Immature natural killer cell (primary cell): ENCODE measurements at places on chromosomes 5 and 9.

- no peak for DNase-seq
These were observed 201.7 kb upstream of the TARS1 start for GRCh38 chr5:33238826-33239695.

GRCh38 chr9:20568400-20568799, 53.9 kb downstream of the MLLT3 start:
- DNase-seq = no peak

GRCh38 chr9:72486594-72486955, 34.8 kb upstream of the TMC1 start:
- no peak for DNase-seq

GRCh38 chr5:139390639-139391569, 1.2 kb upstream of the MZB1 start:
- DNase-seq = no peak

- no peak for DNase-seq
These were observed 1967.0 kb upstream of the CDH9 start for GRCh38 chr5:29005386-29005785.

GRCh38 chr5:157303667-157304327, 37.9 kb downstream of the CYFIP2 start:
- no peak for DNase-seq

GRCh38 chr9:93315118-93315517, 131.2 kb downstream of the WNK2 start:
- peak; percentile 61 for DNase-seq

- no peak for DNase-seq
These were observed 331.2 kb upstream of the DAB2 start for GRCh38 chr5:39755986-39756385.

- no peak for DNase-seq
These were observed 256.5 kb upstream of the PPP1R2B start for GRCh38 chr5:156593546-156593945.

DNA sequence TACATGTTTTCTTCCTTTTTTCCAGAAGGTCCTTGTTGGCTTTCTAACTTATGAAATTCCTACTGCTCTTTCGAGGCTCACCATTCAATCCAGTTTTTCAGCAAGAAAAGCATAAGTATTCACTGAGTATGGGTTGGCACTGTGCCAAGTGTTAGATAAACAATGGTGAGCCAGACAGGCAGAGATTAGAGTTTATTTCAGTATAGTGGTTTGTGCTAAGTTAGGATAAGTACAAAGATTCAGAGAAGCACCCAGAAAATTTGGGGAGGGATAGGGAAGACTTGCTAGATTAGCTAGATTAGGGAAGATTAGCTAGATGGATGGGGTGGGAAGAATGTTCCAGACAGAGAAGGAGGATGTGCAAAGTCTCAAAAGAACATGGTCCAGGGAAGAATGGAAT, 122.9 kb downstream of the OXCT1 start:
- DNase-seq = no peak

DNA sequence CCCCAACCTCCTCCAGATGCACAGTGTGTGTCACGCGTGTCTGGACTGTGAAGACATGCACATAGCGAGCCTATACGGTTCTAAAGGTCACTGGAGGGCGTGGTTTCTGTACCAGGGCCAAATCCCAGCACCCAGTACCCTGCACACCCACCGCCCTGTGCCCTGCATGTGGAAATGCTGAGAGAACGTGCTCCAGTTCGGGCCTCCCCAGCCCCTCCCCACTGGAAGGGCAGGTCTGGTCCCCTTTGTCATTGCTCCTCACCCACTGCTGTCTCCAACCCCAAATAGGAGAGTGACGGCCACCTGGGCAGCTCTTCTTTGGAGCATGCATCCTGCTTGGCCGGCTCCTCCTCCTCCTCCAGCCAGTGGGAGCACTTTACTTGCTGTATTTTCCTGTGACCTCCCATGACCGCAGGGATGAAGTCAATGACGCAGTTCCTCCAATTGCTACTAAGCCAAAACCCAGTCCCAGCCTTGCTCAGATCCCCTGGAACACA, 116.7 kb downstream of the WNK2 start:
- DNase-seq = no peak

DNA sequence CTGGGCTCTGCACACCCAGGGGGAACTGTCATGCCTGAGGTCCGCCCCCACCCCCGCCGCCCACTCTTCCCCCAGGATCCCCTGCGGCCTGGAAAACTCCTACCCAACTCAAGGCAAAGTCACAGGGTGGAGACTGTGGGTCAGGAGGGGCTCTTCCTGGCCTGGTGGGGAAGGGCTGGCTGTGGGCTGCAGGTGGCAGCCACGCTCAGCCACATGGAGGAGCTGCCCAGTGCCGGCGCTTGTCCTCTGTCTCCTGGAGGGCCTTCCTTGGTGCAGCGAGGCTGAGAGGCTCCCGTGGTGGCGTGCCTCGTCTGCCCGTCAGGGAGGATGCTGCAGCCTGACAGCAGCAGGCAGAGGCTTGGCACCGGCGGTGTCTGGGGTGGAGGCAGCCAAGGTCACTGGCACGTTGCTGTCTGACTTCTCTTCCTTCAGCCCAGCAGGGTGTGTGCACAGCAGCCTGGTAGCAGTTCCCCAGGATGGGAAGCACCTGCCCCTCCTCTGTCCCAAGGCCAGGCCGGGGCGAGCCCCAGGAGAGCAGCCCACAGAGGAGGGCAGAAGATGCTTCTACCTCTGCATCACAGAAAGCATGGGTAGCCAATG, 78.1 kb downstream of the ADAMTS2 start:
- no peak for DNase-seq

GRCh38 chr5:131382407-131383395, 118.8 kb downstream of the CDC42SE2 start:
- DNase-seq = peak; percentile 72

DNA sequence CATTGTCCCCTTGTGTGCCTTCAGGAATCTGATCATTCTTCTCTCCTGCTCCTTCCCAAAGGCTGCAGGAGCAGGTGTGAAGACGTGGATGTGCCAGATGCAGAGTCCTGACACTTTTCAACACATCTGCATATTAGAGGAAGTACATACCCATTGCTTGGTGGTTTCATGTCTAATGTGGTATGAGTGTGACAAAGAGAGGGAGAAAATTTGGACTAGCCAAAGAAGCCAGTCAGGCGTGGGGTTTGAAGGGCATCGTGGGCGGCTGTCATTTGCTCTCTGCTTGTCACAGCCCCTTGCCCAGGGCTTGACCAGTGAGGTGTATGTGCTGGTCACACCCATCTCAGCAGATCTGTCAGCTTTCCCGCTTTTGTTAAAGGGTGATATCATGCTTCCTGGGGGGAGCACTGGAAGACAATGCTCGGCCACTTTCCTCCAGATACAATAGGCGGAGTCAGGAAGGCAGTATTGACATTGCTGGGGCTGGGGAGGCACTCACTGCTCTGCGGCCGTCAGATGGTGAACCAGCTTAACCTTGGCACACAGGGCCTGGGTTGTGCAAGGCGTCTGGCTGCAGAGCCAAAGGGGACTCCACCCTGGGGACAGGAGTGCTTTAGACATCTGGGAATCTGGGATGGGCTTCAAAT, 8.6 kb downstream of the TEK start:
- no peak for DNase-seq

- DNase-seq = no peak
These were observed 349.2 kb upstream of the MEF2C start for GRCh38 chr5:89232139-89232603.

GRCh38 chr5:113598926-113599325, 85.4 kb downstream of the YTHDC2 start:
- DNase-seq = no peak

DNA sequence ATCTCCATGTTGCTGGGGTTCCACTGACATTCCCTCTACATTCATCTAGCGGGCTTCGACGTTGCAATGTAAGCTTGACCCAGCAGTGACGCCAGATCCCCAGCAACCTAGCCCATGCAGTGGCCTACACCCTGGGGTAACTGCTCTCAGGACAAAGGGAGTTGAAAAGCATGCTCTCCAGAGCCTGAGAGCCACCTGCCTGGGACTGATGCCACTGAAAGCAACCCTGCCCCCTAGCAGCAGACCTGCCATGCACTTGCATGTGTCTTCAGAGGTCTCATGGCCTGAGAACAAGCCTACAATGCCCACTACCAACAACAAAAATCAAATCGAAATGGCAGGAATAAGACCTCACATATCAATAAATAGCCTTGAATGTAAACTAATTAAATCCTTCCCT, 330.3 kb downstream of the TRIM36 start:
- DNase-seq = no peak

DNA sequence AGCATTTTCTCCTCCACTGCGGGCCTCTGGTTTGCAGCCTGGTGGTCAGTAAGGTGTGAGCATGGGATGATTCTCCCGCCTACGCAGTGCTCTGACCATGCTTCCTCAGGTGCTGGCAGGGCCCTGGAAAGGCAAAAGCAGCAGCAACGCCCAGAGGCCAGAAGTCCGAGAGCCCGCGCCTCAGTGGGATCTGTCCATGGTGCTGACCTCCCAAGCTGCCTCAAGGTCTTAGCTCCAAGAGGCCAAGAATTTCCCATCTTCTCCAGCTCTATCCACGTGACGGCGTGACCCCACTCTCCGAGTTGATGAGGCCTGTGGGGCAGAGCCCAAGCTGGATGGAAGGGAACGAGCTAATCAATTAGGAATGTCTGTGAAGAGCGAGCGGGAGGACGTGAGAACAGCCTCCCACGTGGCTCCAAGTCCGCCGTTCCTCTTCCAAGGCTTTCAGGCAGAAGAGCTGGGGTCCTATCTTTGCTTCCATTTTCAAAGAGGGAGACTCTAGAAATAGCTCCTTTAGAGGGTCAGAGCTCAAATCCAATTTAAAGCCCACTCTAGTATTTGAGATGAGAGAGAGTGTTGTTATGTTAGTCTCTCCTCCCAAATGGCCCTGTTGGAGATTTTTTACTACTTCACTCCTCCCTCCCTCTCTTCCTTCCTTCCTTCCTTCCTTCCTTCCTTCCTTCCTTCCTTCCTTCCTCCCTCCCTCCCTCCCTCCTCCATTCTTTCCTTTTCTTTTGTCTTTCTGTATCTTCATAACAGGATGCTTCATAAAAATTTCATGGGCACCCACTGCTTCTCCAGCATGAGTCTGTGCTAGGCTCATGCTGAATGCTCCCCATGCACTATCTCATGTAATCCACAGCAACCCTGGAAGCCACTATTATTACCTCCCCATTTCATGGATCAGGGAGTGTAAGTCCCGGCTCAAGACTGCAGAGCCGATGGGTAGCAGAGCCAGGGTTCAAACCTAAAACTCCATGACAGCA, 69.3 kb downstream of the OLFM1 start:
- no peak for DNase-seq

GRCh38 chr5:17358031-17358430, 140.0 kb upstream of the TAF11L2 start:
- no peak for DNase-seq

DNA sequence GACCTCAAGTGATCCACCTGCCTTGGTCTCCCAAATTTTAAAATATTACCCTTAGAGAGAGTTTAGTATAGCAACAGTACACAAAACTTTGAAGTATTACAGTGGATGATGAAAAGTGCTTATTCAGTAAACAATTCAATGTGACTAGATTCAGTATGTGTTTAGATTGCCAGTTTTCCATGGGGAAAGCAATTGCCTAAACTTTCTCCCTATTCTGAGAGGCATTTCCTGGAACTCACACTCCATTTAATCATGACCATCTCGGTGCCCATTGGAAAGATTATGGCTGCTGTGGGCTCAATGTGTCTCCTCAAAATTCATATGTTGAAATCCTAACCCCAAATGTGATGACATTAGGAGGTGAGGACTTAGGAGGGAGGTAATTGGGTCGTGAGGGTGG, 38.9 kb upstream of the MYO10 start:
- no peak for DNase-seq

DNA sequence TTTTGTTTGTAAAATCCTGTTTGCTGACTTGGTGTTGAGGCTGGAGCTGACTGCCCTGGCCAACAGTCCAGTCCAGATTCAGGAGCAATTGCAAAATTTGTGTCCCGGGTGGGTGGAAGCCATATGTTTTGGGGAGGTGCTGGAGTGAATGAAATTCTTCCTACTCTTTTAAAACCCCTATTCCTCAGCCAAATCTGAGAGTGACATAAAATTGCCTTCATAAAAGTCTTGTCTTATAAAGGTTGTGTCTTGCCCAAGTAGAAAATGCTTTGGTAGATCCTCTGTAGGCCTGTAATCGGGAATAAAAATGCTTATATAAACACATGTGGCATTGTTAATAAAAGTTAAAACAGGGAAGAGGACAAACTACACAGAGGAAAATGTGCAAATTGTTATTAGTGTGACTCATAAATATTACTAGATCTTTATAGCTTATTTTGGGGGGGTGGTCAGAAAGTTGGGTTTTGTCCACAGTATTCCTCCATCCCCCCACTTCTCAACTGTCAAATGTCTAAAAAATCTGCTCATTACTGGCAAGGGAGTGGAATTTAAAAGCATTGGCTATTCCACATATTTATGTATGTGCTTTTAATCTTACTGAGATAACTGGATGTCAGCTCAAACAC, 45.6 kb downstream of the NNT start:
- no peak for DNase-seq

DNA sequence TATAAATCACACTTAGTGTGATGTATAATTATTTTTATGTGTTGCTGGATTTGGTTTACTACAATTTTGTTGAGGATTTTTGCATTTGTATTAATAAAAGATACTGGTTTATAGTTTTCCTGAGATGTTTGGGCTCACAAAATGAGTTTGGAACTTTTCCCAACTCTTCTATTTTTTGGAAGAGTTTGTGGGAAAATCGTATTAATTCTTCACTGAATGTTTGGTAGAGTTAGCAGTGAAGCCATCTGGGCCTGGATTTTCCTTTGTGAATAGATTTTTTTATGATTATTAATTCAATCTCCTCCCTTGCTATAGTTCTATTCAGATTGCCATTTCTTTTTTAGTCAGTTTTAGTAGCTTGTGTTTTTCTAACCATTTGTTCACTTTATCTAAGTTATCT, 201.7 kb upstream of the NFIL3 start:
- no peak for DNase-seq

DNA sequence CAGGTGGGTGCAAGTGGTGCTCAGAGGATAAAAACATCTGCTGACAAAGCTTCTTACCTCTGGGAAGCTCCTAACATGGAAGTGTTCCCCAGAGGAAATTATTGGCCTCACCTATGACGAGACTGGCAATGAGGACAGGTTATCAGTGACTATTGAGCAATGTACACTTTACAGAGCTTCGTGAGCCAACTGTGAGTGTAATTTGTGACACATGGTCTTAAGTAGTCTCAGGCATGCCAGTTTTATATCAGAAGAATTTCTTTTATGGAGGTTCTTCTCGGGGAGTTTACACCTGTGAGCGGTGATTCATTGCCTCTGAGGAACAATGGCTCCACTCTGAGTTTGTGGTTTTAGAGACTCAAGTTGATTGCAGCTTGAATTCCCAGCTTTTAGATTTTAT, 11.3 kb downstream of the ANKDD1B start:
- no peak for DNase-seq

GRCh38 chr5:158716668-158717067, 383.0 kb downstream of the EBF1 start:
- no peak for DNase-seq
